Fibroblast of skin of abdomen (primary cell): ENCODE measurements at places on chromosomes 2 and 18.

DNA sequence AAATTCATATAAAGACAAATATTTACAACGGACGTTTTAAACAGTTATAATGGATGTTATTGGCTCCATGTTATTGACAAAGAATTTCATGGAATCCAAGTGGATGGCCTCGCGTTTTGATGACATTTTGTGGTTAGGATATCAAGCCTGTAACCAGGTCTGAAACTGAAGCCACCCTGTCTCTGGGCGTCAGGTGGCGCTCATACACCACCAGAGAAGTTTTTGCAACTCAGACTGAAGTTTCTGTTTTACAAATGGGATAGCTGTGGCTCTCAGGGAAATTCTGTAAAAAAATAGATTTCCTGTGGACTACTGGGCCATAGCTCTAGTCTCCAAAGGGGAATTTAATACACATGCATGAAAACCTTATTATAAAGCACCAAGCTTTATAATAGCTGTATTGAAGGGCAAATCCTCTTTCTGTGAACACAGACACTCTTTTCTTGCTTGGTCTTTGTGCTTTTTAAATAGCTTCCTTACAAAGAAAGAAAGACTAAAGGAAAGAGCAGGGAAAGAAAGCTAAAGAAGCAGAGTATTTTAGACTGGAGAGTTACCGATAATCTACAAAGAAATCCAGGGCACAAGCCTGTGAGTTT is 86.7 kb downstream of the C18orf54 start:
- DNase-seq: peak; percentile 54

GRCh38 chr2:113966832-113967231 is 76.9 kb downstream of the ACTR3 start:
- peak; percentile 43 for DNase-seq

DNA sequence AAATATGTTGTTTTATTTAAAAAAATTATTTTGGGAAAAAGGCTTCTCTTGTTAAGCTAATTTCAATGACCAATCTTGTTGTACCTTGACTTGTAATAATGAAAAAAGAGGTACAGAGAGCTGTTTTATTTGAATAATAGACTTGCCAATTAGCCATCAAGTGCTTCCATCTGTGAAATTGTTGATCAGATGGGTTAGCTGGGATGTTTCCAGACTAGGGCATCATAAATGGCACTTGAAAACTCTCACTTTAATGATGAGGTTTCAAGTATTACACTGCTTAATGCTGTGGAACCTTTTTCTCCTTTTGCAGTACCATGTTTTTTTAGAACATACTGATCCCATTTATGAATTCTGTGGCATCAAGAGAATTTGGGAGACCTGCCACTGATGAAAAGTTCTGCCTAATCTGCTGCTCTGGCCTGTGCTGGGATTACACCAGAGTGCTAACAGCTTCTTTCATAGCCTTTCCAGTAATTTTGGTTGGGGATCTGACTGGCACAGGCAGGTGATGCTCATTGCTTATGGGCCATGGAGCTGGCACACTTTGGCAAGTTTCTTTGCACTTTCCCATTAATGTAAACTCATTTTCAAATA is 24.2 kb downstream of the PSMD14 start:
- no peak for DNase-seq

- no peak for DNase-seq
Observed at GRCh38 chr18:37508207-37508606, 57.4 kb downstream of the CELF4 start.

DNA sequence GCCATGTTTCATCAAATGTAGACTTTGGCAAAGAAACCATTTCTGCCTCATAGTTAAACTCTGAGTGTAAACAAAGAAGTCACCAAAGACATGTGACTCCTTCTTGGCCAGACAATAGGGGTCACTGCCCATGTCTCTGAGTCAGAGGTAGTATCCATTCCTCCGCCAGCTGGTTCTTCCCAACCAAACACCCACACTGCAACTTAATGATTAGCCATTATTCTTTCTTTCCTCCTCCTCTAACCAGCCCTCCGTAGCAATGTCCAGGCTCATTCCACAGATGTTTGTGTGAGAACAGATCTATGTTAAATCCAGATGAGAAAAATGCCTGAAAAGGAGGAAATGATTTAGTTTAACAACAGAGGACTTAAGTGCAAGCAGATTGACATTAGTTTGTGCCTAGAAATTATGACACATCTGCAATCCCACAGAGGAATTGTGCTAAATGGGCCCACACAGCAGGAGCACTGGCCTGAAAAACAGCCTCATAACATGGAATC is 127.9 kb upstream of the SH3BP4 start:
- DNase-seq: peak; percentile 99

GRCh38 chr2:45750484-45750883 is 99.0 kb downstream of the PRKCE start:
- no peak for DNase-seq

DNA sequence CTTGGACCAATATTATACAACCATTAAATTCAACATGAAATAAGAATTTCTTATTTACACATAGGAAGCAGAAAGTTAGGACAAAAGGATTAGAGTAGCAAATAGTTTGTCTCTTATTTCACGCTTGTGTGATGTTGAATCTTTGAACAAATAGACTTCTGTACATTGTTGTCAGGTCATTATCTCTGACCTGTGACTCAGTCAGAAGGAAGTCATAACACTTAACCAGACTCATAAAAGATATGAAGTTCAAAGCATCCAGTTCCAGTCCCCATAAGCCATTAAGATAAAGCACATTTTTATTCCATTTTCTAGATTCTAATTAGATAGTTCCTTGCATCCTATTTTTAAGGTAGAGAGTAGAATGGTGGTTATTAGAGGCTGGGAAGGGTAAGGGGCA is 130.8 kb downstream of the UPP2 start:
- no peak for DNase-seq

DNA sequence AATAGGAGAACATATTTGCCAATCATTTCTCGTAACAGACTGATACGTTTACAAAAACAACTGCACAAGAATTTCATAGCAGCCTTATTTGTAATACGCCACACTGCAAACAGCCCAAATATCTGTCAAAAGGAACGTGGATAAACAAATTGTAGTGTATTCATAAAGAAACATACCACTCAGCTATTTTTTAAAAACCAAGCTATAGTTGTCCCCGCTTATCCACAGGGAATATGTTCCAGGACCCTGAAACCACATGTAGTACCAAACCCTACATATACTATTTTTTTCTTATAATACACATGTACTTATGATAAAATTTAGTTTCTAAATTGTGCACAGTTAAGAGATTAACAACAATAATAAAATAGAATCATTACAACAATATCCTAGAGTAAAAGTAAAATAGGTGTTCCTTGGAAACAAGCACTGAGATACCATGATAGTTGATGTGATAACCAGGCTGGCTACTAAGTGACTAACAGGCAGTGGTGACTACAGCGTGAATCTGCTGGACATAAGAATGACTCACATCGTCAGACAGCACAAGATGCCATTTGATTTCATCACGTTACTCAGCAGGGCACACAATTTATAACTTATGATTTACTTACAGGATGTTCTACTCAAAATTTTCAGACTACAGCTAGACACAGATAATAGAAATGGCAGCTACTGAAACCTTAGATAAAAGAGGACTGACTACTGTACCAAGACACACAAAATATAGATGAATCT is 367.4 kb downstream of the NCKAP5 start:
- DNase-seq: peak; percentile 89

DNA sequence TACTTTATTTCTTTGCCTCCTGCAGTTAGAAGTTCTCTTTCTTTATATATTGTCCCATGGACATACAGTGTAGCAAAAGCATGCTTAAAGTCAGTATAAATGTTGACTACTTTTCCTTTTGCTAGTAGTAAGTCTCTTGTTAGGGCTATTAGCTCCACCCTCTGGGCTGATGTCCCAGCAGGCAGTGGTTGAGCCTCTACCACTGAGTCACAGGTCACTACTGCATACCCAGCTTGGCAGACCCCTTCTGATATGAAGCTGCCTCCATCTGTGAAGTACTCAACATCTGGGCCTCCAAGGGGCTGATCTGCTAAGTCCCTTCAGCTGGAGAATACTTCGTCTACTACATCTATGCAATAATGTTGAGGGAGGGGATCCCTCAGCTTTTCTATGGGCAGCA is 61.0 kb upstream of the SLC35G4 start:
- DNase-seq: no peak

GRCh38 chr2:233976690-233977294 is 59.6 kb downstream of the TRPM8 start:
- DNase-seq: peak; percentile 77

GRCh38 chr2:86677816-86678215 is 42.3 kb upstream of the RMND5A start:
- no peak for DNase-seq

GRCh38 chr18:76402026-76402990 is 92.7 kb downstream of the ZNF516 start:
- DNase-seq: no peak

GRCh38 chr2:28166956-28167355 is 225.7 kb upstream of the FOSL2 start:
- DNase-seq: peak; percentile 84

GRCh38 chr2:186572705-186573104 is 17.2 kb upstream of the ITGAV start:
- DNase-seq: no peak

DNA sequence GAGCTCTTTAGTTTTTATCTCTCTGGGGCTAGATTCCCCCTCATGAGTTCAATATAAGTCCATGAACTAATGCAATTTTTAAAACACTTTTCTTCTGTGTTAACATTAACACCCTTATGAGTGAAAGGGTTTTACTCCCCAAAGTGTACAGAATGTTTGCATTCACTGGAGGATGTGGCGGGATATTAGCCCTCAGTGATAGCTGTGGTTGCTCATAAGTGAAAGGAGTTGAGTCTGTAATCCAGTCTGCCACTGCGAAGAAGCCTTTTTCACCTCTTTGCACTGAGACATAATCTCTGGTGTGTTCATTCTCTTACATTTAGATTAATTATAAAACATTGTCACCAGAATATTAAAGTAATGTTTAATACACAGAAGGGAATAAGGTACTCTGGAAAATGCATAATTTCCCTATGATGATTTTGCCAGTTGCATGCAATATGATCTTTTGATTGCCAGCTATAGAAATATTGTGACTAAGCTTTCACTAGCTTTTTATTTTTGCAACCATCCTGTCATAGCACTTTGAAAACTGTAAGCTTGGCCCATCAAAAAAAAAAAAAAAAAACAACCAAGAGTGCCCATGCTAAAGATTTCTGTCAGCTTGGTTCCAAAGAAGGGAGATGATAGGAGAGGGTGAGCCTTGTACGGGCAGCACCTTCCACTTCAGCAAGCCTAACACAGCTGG is 113.2 kb downstream of the BCL11A start:
- DNase-seq: no peak

- DNase-seq: peak; percentile 42
Observed at GRCh38 chr2:169141713-169142352, 72.5 kb downstream of the DHRS9 start.

GRCh38 chr2:133369901-133370658 is 198.2 kb downstream of the NCKAP5 start:
- no peak for DNase-seq

DNA sequence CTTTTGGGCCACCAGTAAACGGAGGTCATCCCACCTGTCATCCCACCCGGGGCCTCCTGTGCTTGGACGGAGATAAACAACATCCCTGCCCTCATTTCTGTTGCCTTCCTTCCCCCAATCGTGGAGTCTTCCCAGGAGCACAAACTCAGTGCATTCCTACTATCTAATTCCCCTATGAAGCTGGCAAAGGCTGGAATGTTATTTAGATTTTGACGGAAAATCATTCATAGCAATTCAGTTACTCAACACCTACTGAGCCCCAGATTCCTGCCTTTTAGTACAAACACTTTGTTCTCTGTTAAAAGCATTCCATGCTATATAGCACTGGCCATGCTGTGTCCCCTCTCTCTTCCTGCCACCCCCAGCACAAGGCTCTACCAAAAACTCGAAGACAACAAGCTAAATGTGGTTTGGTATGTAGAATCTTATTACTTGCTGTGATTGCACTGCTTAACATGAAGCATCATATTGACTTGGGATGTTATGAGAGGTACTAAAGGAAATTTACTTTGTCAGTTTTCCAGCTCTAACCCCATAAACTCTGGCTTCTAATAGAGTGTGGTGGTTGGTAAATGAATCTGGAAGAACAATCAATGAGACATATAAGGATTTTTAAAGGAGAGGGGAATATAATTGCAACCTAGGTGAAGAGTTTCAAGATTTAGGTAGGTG is 32.3 kb upstream of the IMPA2 start:
- DNase-seq: peak; percentile 68

GRCh38 chr18:75638776-75639471 is 211.4 kb upstream of the SMIM21 start:
- DNase-seq: peak; percentile 68

- no peak for DNase-seq
Observed at GRCh38 chr2:181163139-181163538, 182.7 kb downstream of the UBE2E3 start.

GRCh38 chr18:45498287-45498658 is 117.0 kb upstream of the SLC14A2 start:
- DNase-seq: no peak
